ENCODE measurements at places on chromosomes 6 and 20. TPM values are rescaled to one million over a fixed set of nuclear protein-coding genes. Genes with fewer than 3 reads are reported as not detected.

- peak overlapping the region; percentile 99 for H3K4me3 ChIP-seq
- DNase-seq: peak; percentile 50
- H3K36me3 ChIP-seq: peaks cover 41% of the 10 kb centered on the region
- H3K4me1 ChIP-seq: peaks cover 58% of the 10 kb centered on the region
- H3K27ac ChIP-seq: peak overlapping the region; percentile 82
These were observed 1.5 kb downstream of the BAK1 start for GRCh38 chr6:33578588-33579011.

Gene HSPA12B
- not detected for total RNA-seq

Gene C6orf141
- total RNA-seq: not detected

Gene IP6K3
- total RNA-seq: not detected

DNA sequence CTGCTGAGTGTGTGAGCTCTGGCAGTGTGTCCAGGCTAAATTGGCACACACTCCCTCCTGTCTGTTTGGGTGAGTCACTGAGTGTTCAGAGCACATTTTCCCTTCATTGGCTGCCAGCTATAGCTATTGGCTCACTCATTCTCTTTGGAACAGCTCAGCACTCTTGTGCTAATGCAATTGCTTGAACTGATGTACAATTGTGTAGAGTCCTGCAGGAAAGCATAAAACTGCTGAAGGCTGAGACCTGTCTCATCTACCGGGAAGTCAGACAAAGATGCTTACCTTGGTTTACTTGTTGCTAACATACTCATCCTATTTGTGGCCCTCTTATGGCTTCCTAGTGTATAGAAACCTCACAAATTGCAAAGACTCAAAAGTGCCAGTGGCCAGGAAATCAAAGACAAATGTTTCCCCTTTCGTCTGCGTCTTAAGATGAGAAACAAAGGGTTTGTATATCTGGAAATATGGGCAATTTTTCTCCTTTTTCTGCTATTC, 351.0 kb downstream of the BCKDHB start:
- H3K27me3 ChIP-seq: no peaks in the 10 kb centered on the region
- H3K36me3 ChIP-seq: no peaks in the 10 kb centered on the region
- DNase-seq: no peak
- no peak overlapping the region for H3K4me3 ChIP-seq

- no peak overlapping the region for H3K4me3 ChIP-seq
- no peak overlapping the region for H3K27ac ChIP-seq
- no peak for DNase-seq
- H3K36me3 ChIP-seq: no peaks in the 10 kb centered on the region
- no peaks in the 10 kb centered on the region for H3K27me3 ChIP-seq
- H3K4me1 ChIP-seq: no peaks in the 10 kb centered on the region
These were observed 988.7 kb downstream of the KIF16B start for GRCh38 chr20:15584507-15584906.

Gene SLC32A1
- total RNA-seq: not detected

DNA sequence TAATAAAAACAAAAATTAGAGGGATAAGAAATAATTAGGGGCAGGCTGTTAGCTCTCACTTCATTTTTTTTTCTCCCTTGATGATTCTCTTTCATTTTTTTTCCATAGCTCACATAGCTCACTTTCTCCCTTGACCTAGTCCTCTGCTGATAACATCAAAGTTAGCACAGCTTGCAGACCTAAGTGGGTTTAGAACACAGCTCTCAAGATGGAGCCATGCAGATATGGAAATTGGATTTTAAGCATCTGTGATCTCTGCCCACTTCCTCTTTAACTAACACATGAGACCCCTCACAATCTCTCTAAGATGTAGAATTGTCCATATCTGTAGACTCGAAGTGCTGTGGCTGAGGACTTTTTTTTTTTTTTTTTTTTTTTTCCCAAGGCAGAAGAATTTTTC, 257.1 kb downstream of the SOX4 start:
- no peak for DNase-seq
- no peaks in the 10 kb centered on the region for H3K4me1 ChIP-seq
- H3K4me3 ChIP-seq: no peak overlapping the region
- no peaks in the 10 kb centered on the region for H3K27me3 ChIP-seq
- H3K36me3 ChIP-seq: no peaks in the 10 kb centered on the region
- H3K27ac ChIP-seq: no peak overlapping the region

DNA sequence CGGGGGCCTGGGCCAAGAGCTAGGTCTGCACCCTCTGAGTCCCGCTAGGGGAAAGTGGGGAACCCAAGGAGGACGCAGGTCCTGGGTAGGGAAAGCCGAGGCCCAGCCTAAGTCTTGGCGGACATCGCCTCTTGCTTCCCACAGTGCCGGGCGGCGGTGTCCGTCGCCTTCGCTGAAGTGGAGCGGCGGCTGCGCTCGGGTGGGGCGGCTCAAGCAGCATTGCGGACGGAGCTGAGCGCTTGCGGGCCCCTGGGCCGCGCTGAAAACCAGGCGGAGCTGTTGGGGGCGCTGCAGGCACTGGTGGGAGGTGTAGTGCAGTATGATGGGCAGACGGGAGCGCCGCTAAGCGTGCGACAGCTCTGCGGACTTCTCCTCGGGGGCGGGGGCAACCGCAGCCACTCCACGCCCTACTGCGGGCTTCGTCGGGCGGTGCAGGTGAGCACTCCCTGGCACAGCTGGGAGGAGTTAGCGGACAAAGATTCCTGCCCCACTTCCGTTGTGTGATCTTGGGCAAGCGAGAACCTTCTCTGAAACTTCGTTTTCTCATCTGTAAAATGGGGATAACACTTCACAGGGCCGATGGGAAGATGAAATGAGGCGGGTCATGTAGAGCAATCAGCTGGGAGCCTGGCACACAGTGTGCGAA, 4.2 kb downstream of the PRSS16 start:
- H3K4me1 ChIP-seq: peaks cover 23% of the 10 kb centered on the region
- peak overlapping the region; percentile 79 for H3K4me3 ChIP-seq
- DNase-seq: peak; percentile 43
- no peaks in the 10 kb centered on the region for H3K36me3 ChIP-seq
- peaks cover 63% of the 10 kb centered on the region for H3K27me3 ChIP-seq
- no peak overlapping the region for H3K27ac ChIP-seq
